Neural progenitor cell (in vitro differentiated cells): ENCODE measurements at places on chromosomes 12 and 14. TPM values are rescaled to one million over a fixed set of nuclear protein-coding genes. Genes with fewer than 3 reads are reported as not detected.

DNA sequence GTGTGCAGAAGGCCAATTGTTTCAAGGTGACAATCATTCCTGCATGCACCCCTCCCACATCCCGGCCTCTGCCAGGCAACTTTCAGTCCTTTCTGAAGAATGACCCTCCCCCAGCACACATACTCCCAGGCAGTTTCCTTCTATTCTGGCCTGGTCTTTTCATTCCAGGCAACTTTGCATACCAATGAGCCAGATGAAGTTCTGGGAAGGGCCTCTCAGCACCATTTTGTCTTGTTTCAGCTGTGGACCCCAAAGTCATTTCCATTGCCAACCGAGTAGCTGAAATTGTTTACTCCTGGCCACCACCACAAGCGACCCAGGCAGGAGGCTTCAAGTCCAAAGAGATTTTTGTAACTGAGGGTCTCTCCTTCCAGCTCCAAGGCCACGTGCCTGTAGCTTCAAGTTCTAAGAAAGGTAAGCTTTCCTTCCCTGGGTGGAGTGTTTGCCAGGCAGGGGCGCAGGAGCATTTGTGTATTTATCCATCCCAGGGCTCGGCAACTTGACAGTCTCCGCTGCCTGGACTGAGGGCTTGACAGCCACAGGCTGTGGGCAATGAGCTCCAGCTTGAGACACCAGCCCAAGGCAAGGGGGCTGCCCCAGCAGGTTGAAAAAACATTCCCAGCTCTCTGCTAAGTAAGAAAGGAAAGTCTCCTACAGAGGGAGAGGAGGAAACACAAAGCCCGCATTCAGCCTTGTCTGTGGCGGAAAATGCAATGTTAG, 16.4 kb downstream of the BCL2L14 start:
- DNase-seq: peak; percentile 33

Gene COL2A1
- total RNA-seq: 69.1 and 330 TPM in 2 replicates

DNA sequence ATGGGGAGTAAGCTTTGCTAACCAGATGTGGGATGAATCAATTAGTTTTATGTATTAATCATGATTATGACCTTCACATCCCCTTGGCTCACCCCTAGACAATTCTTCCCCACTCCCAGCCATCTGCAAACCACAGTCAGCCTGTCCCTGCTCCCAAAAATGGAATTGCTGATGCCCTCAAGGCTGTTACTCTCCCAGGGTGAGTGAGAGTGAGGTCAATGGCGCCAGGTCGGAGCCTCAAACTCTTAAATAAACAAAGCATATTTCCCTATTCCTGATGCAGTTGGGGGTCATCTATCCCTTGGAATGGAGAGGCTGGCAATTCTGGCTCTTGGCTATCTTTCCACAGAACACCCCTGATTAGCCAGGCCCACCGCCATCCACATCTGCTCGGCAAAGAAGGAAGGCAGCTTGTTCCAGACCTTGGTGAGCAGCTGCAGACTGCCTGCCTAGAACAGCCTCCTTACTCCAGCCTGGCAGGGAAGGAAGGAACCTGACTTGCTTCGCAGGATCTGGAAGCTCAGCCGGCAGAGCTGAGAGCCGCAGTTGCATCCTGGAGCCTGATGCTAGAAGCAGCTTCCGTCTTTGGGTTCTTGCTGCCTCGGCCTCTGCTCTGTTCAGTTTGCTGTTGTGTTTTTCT, 57.0 kb downstream of the SMUG1 start:
- DNase-seq: no peak

DNA sequence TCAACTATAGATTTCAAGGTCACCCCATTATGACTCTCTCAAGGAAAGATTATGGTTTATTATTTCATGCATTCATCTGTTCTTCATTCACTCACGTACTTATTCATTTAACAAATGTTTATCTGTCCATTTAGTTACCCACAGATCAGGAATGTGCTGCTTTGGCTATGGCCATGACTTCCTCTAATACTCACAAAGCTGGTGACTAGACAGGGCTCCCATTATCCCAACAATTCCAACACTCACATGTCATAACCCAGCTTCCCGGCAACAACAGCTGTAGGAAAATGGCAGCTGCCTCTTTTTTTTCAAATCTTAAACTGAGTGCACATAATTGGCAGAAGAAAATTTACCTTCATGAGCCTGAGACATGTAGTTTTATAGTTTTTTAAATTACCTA, 190.8 kb upstream of the CCDC196 start:
- no peak for DNase-seq

GRCh38 chr12:51028126-51028812, 2.1 kb upstream of the SLC11A2 start:
- DNase-seq: peak; percentile 69

Gene ETNK1
- 35.5 and 53.9 TPM in 2 replicates for total RNA-seq

DNA sequence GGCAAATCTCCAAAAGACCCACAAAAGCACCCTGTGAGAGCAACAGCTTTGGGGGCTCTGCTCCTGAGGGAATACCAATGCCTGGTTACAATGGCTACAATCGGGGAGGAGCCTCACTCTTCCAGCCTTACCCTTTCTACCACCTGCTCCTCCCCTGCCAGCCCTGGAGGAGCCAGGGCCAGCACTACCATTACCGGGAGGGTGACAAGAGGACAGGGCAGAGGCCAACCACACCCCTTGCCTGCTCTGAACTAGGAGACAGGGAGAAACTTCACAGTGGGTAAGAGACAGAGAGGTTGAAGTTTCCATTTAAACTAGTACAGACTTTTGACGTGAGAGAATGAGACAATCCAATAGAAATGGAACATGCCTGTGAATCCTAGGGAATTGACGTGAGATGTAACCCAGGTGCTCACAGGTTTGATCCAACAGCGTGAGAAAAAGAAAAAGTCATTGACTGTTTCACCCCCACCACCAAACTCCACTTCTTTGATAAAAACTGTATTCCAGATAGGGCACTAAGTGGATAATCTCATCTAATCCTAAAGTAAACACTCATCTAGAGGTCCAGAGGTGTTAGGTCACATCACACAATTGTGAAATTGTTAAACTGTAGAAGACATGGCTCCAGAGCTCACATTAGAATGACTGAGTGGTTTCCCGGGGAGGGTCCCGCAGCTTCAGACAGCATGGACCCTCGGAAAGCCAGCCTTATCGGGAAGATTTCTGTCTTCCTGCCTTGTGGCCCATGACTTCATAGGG, 8.4 kb upstream of the TC2N start:
- no peak for DNase-seq

Gene NTF3
- 6.7 and 11.0 TPM in 2 replicates for total RNA-seq

GRCh38 chr12:19402743-19403431, 36.4 kb upstream of the AEBP2 start:
- no peak for DNase-seq

DNA sequence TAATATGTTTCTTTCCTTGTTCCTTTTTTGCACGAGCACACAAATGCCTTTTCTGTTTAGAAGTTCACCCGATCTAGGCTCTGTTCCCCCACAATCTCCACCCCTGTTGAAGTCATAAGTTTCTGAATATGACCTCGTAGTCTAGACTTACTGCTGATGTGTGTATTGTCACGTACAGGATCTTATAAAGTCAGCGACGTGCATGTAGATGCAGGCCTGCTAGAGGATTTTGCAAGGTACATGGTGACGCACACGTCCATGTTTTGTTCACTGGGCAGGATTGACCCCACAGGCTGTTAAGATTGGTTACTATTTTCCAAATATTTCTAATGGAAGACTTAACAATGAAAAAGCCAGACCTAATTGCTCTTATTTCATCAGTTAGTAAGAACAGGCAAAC, 46.2 kb upstream of the CCDC91 start:
- no peak for DNase-seq

DNA sequence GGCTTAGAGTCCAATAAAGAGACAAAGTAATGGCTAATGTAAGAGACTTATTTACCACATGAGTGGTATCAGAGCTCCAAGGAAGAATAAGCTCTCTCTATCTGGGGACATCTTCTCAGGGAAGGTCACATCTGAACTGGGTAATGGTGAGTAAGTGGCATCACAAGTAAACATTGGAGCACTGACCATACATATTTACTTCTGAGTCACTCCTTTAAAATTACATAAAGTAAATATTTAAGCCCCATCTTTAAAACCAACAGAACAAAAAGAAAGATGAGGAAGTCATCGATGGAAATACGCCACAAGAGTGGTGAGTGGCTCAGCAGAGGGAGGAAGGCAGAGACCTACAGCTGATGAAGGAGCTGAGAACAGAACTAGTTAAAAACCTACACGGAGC, 159.9 kb downstream of the DUSP6 start:
- DNase-seq: no peak

Gene FAM186B
- total RNA-seq: 0.25 TPM in 1 of 2 replicates, not detected in the other

Gene CCDC197
- total RNA-seq: not detected in 2 replicates

Gene HOXC9
- total RNA-seq: not detected in 2 replicates

DNA sequence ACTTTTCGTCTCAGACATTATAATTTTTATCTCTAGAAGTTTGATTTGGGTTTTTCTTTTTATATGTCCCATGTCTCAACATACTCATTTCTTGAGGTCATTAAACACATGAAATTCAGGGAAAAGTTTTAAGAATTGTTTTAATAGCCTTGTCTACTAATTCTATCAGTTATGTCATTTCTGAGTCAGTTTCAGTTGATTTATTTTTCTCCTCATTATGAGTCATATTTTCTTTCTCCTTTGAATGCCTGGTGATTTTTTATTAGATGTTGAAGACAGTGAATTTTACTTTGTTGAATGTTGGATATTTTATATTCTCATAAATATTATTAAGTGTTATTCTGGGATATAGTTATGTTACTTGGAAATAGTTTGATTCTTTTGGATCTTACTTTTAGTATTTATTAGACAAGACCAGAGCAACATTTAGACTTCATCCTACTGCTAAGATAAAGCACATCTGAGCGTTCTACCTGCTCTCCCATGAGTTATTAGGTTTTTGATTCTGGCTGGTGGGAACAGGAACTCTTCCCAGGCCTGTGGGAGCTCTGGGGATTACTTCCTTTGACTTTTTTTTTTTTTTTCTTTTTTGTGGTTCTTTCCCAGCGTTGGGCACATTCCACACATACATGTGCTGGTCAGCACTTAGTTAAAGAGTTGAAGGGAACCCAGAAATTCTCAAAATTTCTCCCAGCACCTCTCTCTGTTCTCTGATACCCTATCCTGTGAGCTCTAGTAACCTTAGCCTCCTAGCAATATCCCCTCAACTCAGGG, 1157.7 kb downstream of the BCL11B start:
- DNase-seq: peak; percentile 26

DNA sequence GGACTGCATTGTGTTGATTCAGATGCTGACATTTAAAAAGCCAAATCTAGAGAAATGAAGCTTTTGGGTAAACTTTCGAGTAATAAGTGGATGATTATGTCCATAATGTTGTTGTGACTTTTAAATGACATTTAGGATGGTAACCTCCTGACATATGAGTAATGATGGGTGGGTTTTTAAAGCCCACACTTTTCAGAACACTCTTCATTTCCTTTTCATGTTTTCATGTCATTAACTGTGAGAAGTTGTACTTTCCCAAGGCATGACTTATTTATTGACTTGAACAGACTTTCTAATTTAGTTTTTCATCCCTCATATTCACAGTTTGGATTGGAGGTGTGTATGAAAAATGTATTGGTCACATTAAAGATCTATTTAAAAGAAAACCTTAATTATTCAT, 35.5 kb downstream of the RGS6 start:
- DNase-seq: no peak

Gene FGF6
- total RNA-seq: not detected in 2 replicates

Gene ING4
- total RNA-seq: 101 and 135 TPM in 2 replicates

- DNase-seq: no peak
These were observed 4.8 kb downstream of the CATSPERB start for GRCh38 chr14:91727121-91727520.

Gene TTC6
- total RNA-seq: 0.06 and 2.6 TPM in 2 replicates

Gene CAPZA3
- not detected in 2 replicates for total RNA-seq

GRCh38 chr12:117367006-117367638, 5.7 kb upstream of the NOS1 start:
- peak; percentile 84 for DNase-seq

DNA sequence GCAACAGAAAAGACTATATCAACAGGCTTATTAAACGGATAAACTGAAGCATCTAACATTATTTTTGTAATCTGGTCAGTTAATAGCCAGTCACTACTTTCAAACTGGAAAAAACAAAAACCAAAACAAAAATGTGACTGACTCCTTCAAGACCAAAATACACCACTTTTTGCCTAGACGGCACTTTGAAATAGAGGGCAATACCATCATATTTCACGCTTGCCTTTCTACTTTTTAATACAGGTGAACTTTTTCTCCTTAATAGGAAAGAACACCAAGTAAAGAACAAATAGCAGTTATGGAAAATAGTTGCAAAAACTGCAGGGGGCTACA, 550 bp upstream of the NUP107 start:
- DNase-seq: no peak

DNA sequence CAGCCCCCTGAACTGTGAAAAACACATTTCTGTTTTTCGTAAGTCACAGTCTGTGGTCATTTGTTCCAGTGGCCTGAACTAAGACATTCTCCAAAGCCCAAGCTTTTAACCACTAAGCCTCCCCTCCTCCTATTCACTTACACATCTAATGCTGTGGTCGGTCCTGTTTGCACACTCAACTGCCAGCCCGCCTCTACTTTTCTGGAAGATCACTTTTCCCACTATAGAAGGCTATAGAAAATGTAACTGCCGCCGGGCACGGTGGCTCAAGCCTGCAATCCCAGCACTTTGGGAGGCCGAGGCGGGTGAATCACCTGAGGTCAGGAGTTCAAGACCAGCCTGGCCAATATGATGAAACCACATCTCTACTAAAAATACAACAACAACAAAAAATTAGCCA, 524.7 kb upstream of the TMEM132C start:
- DNase-seq: no peak

GRCh38 chr12:132588821-132589669, 21.3 kb downstream of the LRCOL1 start:
- no peak for DNase-seq

Gene EML1
- 47.7 and 57.2 TPM in 2 replicates for total RNA-seq

DNA sequence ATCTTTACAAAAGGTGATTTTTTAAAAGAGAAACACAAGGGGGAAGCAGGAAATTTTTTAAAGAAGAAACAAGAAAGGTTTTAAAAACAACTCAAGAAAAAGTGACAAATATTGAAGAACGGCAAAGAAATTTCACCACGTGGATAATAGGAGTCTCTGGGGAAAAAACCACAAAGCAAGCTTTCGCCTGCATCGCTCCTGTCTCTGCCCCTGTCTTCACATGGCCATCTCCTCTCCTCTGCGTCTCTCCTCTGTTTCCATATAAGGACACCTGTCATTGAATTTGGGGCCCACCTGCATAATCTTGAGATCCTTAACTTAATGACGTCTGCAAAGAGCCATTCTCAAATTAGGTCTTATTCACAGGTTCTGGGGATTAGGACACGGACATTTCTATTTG, 175.8 kb downstream of the ETV6 start:
- DNase-seq: no peak

DNA sequence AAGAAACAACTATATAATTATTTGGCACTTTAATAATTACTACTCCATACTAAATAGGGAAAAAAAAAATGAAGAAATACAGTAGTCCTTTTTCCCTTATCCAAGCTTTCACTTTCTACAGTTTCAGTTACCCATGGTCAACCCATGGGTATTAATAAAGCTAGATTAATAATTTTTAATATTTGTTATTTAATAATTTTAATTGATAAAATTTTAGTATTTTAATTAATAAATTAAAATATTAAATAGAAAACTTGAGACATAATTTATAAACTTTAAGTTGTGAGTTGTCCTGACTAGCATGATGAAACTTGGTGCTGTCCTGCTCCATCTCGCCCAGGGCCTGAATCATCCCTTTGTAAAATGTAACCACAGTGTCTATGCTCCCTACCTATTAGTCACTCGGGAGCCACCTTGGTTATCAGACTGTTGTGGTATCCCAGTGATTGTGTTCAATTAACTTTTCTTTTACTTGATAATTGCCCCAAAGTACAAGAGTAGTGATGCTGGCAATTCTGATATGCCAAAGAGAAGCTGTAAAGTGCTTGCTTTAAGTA, 71.8 kb downstream of the PAWR start:
- DNase-seq: no peak

Gene RTN1
- 7.7 and 18.6 TPM in 2 replicates for total RNA-seq

Gene SMIM41
- not detected in 2 replicates for total RNA-seq
